Nucleus accumbens (tissue), 56 donors: ENCODE measurements at places on chromosomes 3 and 15.
A peak's percentile ranks its signal among the peaks of the same experiment; 100 is the strongest.

- DNase-seq, result no peak
Observed at GRCh38 chr15:95291898-95292472, 1038.5 kb upstream of the NR2F2 start.

GRCh38 chr3:159837725-159838124 lies 150.9 kb upstream of the IL12A start:
- DNase-seq, result no peak

DNA sequence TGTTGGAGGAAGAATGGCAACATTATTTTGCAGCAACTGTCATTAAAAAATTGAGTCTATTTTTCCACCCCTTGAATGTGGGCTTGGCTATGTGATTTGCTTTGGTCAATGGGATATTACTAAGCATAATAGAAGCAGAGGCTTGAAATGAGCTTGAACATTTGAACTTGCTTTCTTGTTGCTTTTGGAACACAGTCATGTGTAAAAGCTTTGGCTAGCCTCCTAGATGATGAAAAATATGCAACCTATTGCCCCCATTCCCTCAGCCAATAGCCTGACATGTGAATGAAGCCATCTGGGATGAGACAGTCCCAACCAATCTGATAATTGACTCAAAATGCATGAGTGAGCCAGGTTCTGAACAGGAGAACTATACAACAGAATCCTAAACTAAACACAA lies 78.4 kb downstream of the PLSCR2 start:
- DNase-seq, result no peak

GRCh38 chr3:194128202-194128918 lies 7.6 kb upstream of the HES1 start:
- DNase-seq, result no peak

DNA sequence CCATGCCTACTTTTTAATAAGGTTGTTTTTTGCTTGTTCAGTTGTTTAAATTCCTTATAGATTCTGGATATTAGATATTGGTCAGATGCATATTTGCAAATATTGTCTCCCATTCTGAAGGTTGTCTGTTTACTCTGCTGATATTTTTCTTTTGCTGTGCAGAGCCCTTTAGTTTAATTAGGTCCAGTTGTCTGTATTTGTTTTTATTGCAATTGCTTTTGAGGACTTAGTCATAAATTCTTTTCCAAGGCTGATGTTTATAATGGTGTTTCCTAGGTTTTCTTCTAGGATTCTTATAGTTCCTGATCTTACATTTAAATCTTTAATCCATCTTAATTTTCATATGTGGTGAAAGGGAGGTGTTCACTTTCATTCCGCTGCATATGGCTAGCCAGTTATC lies 77.4 kb downstream of the PTPRG start:
- DNase-seq, result no peak

DNA sequence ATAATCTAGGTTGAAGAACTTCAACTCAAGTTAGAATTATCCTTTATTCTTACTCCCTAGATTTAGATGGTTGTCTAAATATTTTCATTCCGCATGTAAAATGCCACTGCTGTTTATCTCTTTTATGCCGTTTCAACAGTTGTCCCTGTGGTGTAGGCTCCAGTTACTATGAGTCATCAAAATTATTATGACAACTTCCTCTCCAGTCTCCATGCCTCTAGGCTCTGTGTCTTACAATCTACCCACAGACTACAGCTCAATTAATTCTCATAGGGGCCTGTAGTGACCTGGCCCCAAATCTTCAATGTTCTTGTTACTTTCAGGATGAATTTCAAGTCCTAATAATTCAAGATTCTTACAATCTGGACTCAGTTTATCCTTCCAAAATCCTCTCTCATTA lies 105.8 kb upstream of the UNC13C start:
- no peak for DNase-seq

- DNase-seq, result no peak
Observed at GRCh38 chr3:184993394-184993793, 159.5 kb downstream of the C3orf70 start.

- DNase-seq, result no peak
Observed at GRCh38 chr15:79740561-79740960, 156.3 kb downstream of the MTHFS start.

DNA sequence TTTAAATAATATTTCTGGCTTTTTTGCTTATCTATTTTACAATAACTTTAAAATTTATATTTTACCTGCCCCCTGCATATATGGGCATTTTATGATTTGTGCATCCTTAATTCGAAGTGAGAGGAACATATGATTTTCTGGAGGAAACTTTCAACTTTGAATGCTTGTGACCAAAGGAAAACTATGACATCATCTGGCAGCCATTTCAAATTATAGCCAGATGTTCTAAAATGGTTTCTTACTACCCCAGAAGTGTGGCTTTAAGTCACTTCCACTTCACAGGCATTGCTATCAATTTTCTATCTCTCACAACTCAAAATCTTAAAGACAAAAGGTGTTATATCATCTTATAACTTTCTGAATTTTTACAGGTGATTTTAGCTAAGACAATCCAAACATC lies 508.8 kb downstream of the RBMS3 start:
- no peak for DNase-seq

GRCh38 chr15:40290545-40290917 lies 7.7 kb upstream of the ANKRD63 start:
- no peak for DNase-seq

DNA sequence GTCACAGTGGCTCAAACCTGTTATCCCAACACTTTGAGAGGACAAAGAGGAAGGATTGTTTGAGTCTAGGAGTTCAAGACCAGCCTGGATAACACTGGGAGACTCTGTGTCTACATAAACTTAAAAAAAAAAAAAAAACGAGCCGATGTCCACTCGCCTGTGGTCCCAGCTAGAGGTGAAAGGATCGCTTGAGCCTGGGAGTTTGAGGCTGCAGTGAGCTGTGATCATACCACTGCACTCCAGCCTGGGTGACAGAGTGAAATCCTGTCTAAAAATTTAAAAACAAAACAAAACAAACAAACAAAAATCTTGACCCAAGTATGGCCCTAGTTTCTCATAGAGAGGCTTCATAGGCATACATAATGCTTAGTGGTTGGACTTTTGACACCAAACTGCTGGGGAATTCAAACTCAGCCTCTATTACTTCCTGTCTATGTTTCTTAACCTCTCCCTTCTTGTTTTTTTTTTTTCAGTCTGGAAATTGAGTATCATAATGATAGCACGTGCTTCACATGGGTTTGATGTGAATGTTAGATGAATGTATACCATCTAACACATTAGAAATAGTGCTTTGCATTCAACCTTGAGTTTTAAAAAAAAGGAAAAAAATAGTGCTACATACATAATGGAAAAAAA lies 46.4 kb upstream of the CAPN7 start:
- no peak for DNase-seq

DNA sequence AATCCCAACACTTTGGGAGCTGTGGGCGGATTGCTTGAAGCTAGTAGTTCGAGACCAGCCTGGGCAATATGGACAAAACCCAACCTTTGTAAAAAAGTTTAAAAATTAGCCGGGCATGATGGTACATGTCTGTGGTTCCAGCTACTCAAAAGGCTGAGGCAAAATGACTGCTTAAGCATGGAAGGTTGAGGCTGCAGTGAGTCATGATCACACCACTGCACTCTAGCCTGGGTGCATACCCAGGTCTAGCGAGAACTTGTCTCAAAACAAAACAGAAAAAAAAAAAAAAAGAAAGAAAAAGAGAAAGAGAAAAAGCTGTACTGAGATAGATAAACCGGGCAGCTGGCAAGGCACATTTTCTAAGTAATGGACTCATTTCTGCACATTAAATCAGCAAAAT lies 10.6 kb downstream of the ARPP19 start:
- no peak for DNase-seq

DNA sequence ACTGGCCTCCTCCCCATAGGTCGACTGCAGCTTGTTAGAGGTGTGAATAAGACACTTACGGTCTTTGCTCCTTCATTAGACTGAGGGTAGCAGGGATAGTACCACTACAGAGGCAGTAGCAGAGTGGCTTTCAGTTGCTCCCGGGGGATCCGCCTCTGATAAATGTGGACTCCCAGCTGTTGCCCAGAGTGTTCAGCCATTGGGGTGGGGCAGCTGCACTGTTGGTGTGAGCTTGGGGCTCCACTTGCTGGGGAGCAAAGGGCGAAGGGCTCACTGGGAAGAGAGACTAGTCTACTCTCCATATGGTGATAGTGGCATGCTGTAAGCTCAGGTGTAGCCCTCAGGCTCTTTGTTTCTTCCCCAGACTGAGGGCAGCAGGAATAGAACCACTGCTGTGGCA lies 239.1 kb downstream of the LRRN1 start:
- DNase-seq, result no peak

DNA sequence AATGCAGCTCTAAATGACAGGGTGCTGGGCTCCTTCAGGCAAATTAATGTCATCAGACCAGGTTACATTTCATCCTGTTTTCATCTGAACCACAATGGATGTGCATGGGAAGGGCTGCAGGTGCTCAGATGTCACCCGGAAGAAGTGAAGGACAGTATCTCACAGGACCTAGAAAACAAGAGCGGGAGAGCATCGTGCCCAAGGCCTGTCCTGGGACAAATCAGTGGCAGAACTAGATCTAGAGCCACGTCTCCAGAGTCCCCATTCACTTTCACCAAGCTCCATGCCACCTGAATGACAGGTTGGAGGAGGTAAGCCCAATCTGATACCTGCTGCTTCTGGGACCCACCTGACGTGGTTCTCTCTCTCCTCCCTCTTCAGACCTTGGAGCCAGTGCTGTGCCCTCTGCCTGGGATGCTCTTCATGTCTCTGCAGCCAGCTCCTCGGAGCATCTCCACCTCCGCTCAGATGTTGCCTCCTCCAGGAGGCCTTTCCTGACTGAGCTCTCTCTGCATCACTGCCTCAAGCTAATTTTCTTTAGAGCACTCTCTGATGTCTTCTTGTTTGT lies 77.3 kb downstream of the CPN2 start:
- DNase-seq, result no peak

GRCh38 chr3:188000361-188000861 lies 153.5 kb upstream of the LPP start:
- no peak for DNase-seq

GRCh38 chr3:119809249-119810017 lies 27.5 kb downstream of the NR1I2 start:
- DNase-seq, result no peak

DNA sequence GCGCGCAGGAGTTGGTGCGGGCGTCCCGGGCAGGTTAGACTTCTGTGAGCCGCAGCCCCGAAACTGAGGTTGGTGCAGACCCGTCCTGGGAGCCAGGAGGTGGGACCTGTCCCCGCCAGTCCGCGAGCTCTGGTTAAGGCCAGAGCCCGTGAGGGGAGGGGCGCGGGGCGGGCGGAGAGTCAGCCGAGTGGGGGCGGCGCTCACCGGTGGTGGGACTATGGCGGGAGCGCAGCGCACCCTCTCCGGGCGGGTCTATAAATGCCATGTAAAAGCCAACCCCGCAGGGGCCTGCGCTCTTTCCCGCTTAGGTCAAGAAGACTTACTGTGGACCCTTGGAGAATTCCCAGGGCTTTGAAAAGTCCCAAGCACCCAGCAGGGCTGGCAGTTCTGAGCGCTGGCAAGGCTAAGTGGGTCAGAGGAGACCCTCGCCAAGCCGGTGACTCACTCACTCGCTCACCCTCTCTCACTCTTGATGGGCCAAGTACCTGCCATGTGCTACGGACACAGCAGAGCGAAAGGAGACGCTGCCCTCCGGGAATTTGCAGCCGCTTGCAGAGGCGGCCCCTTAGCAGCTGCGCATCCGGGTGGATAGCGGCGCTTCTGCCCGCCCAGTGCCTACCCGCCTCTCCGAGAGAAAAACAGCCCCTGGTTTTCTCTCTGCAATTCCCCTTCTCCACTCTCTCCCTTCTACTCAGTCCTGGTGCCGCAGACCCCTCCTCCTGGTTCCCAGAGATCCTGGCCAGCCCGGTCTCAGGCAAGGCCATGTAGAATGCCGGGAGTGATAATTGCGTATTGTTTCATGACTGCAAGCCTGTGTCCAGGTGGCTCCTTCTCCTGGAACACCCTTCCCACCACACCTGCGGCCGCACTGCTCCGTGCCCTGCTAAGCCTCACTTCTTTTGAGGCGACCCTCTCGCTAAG lies at the start of gene ALDH1L1:
Gene ALDH1L1 (minus strand): TSS at position 110 of the 921 bp plus-strand sequence. CDS start 19,607 bp downstream, outside the sequence.
- peak; percentile 90 for DNase-seq

DNA sequence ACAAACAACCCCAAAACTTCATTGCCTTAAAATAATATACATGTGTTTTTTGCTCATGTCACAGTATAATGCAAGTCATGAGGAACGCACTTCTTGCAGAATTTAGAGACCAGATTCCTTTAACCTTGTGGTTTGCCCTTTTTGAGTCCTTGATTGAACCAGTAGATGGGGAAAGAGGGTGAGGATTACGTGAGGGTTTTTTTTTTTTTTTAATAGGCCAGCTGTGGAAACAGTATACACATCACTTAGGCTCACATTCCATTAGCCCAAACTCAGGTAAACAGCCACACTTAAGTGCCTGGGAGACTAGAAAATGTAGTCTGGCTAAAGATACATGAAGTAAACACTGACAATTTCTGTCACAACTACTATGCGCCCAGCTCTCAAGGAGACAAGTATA lies 114.9 kb upstream of the MLF1 start:
- DNase-seq, result no peak

- DNase-seq, result no peak
Observed at GRCh38 chr3:15356176-15356575, 23.8 kb upstream of the SH3BP5 start.

DNA sequence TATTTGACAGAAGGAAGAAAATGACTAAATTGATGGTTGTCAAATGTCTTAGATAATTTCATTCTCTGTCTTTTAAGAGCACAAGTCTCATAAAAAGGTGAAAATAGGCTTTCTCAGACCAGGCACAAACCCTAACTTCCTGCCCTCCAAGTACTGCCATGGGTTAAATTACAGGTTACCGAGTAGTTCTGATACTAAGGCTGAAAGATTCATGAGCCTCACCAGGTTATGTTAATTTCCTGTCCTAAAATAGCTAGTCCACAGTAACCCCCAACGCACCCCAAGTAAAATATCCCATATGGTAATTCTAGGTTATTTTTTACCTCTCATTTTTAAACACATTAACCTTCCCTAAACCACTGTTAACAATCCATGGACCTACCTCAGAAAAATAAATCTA lies 42.0 kb downstream of the GSK3B start:
- no peak for DNase-seq

DNA sequence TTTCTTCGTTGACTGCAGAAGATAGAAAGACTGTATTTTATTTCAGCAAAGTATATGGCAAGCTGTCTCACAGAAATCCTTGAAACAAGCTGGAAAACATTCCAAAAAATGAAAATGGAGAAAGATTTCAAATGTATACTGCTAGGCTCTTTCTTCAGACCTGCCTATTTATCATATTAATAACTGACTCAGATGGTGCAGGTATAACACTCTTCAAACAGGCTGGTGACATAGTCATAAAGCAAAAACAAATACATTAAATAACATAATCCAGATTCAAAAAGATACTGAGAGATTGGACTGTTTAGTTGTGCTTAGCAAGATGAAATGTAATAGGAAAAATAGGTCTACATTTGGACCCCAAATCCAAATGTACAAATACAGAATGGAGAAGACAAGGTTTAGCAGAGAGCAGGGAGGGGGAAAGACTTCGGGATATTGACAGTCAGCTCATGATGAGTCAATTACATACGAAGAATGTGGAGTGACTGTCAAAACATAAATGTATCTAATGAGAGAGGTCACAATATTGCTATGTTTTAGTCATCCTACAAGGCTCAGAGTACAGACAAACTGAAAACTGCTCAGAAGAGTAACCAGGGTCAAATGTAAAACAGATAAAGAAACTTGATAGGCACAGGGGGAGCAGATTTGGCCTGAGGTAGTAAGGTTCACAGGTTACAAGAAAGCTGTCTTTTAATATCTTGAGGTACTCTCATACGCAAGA lies 88.7 kb downstream of the DMXL2 start:
- DNase-seq, result no peak
